ENCODE measurements at places on chromosomes 3 and 15.
A peak's percentile ranks its signal among the peaks of the same experiment; 100 is the strongest.

GRCh38 chr3:24343084-24343783 is 151.4 kb downstream of the THRB start:
- DNase-seq, result peak; percentile 43

DNA sequence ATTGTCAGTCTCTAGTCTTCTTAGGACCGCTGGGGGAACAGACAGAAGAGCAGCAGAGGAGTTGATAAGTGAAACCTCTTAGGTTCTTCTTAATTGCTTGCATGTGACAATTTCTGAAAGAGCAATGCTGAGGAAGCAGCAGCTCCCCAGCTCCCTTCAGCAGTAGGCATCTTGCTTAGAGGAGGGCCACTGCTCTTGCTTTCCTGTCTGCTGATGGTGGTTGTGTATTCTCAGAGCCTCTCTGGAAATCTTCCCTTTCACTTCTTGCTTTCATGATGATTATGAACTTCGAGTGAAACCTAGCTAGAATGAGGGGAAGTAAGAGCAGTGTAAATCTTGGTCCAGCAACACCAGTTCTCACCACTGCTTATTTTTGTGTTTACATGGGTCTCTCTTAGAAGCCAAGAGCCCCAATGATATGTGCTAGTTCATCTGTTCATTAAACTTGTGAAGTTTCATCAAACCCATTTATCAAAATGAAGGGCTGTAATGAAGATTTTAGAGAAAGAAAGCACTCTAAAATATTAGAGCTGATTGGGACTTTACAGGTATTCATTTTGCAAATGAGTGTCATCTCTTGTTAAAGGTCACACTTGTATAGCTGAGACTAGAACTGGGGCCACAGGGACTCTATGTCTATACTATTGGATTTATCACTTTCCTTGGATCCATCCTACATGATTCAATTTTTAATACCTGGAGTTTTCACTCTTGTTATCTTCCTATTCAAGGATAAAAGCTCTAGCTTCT is 246.7 kb downstream of the LPP start:
- no peak for DNase-seq

DNA sequence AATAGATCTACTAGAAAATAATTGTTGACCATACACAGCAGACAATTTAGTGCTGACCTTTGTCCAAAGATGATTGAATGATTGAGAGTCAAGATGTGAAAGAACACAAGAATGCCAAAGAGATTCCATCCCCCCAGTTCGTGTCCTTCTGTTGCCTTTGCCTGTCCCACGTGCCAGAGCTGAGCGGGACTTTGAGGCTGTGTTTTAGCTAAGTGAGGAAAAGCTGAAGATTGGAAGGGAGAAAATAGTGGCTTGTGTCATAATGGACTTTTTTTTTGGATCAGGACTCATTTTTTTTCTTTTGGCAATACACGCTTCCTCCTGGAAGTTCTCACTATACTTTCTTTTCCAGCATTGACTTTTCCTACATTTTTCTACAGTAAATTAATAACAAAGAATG is 206.6 kb upstream of the MDFIC2 start:
- DNase-seq, result no peak

DNA sequence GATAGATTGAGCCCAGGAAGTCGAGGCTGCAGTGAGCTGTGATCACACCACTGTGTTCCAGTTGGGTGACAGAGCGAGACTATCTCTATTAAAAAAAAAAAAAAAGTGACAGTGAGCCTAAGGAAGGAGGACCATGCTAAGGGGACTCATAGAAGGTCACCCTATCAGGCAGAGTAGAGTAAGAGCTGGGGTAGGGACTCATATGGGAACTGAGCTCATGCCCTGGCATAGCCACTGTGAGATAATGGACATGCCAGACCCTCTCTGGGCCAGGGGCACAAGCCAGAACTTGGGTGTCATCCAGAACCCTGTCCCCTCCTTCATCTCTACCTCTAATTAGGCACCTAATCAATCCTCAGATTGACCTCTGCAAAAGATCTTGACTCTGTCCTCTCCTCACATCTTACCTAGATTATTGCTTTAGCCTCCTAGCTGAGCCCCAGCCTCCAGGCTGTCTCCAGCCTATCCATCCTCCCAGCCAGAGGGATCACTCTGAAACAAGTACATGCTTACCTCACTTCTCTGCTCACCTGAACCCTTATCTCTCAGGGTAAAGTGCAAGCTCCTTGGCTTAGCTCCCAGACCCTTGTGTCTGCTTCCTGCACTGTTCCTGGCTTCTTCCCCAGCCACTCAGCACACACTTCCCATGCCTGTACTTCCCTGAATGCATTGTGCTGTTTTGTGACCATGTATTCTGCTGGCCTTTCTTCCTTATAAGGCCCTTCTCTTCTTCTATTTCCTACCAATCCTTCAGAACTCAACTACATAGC is 76.4 kb downstream of the DAPK2 start:
- DNase-seq, result no peak

DNA sequence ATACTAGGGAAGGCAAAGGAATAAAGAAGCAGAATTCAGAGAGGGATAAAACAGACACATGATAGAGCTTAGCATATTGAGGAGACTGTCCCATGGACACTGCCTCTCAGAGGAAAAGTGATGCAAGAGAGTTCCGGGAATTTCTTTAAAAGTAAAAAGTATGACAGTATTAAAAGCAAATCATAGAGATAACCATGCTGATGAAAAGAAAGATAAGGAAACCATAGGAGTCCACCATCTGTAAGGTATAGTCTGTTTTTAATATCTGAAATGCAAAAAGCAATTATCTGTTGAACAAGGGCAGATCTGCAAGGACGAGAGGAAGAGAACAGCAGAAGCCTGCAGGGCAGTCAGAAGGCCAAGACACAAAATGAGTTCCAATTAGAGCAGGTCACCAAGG is 495.9 kb upstream of the GOLIM4 start:
- DNase-seq, result no peak

GRCh38 chr3:165754219-165755007 is 82.8 kb downstream of the BCHE start:
- DNase-seq, result no peak

- no peak for DNase-seq
Measured at GRCh38 chr3:113274425-113275257, 63.3 kb downstream of the BOC start.

- no peak for DNase-seq
Measured at GRCh38 chr15:68655686-68656437, 77.1 kb downstream of the CORO2B start.

GRCh38 chr3:111335512-111336303 is 206.3 kb upstream of the CD96 start:
- DNase-seq, result no peak

DNA sequence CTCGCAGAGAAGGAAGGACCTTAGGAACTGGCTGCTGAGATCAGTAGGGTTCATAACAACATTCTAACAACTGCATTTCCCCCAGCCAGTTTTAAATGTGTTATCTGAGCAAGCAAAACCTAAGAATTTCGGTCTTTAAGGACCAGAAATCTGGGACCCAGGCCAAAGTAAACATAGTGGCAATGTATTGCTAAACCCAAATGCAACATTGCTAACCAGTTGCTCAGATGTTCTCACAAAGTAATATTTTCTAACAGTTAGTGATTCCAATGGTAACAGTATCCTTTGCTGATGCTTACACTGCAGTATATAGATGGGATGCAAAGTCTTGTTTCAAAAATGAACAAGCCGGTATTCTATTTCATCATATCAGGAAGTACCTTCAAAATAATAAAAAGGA is 254.3 kb downstream of the RYR3 start:
- no peak for DNase-seq

GRCh38 chr3:192847941-192848340 is 69.7 kb downstream of the MB21D2 start:
- no peak for DNase-seq

DNA sequence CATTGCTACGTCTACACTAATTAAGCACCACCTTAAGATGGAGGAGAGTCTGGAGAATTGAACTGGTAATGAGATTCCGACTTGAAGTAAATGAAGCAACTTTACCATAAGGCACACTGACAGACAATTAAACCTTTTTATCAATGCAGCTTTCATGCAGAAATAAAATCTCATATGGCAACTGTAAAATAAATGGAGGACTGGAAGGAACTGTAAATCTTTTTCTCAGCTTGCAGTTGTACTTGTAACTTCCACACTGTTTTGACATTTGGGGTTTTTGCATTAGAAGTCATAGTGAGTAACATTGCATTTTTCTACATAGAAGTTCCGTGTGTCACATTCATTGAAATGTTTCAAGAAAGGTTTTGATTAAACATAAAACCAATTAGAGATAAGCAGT is 705.3 kb downstream of the NLGN1 start:
- DNase-seq, result no peak

GRCh38 chr3:133940536-133940935 is 44.9 kb upstream of the RAB6B start:
- no peak for DNase-seq

DNA sequence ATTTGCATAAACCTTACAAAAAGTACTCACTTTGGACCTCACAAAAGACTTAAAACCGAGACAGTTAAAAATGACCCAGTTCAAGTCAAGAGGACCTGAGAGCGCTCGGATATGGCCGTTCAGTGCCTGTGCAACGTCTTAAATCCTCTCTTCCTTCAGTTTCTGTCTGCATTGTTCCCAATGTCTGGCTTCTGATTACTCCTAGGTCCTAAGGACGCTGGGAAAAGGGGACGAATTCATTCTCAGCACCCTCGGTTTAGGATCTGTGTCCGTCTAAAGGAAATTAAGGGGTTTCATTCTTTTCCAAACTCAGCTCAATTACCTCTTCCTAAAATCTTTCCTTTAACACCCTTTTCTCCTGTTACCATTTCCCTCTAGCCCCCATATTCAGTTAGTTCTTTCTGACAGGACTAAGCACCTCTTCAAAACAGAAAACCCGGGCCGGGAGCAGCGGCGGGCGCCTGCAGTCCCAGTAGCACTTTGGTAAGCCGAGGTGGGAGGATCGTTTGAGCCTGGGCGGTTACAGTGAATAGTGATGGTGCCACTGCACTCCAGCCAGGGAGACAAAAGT is 970 bp downstream of the DPPA4 start:
- DNase-seq, result no peak

GRCh38 chr3:141242377-141243092 is 10.9 kb downstream of the PXYLP1 start:
- no peak for DNase-seq

GRCh38 chr15:98650417-98651035 is 2.2 kb downstream of the IGF1R start:
- DNase-seq, result peak; percentile 29

GRCh38 chr3:171274222-171274621 is 186.0 kb downstream of the TNIK start:
- no peak for DNase-seq

GRCh38 chr3:130516645-130517512 is at the start of gene COL6A6:
COL6A6 (plus strand) TSS chr3:130517177; CDS start chr3:130560365, 43,188 bp downstream.
- no peak for DNase-seq

- DNase-seq, result no peak
Measured at GRCh38 chr15:99167201-99167600, 62.3 kb downstream of the SYNM start.

DNA sequence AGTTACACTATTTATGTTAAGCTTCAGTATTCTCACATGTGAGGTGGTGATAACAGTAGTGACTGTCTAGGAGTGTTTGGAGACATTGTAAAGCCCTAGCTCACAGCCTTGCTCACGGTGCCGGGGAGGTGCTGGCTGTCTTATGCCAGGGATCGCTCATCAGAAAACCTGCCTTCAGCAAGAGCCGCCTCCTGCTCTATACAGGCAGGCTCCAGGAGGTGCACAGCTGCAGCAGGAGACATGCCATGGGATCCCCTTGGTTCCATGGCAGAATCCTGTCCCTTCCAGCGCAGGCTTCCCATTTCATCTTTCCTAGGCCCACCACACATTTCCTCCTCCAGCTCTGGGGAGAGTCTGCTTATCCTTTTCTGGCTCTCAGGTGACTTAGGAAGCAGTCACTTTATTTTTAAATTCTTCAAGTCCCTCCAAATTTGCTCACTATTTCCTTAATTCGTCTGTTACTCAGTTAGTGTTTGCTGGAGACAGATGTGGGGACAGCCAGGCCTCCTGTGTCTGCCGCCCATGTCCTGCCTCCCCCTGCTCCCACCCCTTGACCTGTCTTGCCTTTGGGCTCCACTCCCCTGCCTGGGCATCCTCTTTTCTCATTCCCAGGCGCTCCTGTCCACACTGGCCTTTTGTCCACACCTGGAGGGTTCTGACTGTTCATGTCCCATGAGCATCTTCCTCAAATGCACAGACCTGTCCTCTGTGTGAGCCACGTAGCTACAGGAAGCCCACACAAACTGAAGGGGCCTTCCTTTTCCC is 31.7 kb downstream of the SLCO2A1 start:
- DNase-seq, result no peak

DNA sequence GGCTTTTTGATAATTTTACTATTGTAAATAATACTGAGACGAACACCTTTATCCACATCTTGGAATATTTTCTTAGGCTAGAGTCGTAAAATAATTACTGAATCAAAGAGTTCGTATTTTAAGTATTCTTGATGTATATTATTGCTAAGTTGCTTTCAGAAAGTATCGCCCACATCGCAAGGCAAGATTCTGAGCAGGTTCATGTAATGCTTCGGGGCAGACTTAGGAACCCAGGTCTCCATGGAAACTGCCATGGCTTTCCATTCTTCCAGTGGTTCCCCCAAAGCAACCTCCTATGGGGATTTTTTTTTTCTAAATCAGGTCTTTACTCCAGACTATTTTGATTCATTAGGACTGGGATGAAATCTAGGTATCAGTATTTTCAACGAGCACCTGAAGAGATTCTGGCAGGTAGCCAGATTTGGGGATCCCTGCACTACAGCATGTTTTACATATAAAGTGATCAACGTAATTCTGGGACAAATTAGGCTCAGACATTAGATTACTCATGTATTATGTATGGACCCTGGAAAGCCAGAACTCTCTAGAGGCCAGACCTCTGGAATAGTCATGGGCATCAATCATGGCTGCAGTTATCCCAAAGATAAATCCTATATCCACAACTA is 86.5 kb downstream of the B3GNT5 start:
- no peak for DNase-seq

DNA sequence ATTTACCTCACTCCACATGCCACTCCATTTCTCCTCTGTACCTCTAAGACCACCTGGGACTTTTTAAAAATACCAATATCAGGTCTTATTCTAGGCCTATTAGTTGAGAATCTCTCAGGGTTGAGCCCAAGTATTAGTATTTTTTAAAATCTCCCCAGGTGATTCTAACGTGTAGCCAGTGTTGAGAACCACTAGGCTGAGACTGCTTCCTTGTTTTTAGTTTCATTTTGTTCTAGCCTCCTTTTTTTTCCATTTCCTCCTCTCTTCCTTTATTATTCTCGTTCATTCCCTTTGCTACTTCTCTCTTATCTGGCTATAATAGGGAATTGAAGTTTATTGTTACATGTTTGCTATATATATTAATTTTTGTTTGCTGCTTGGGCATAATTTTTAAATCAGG is 217.8 kb upstream of the CD96 start:
- DNase-seq, result peak; percentile 30

DNA sequence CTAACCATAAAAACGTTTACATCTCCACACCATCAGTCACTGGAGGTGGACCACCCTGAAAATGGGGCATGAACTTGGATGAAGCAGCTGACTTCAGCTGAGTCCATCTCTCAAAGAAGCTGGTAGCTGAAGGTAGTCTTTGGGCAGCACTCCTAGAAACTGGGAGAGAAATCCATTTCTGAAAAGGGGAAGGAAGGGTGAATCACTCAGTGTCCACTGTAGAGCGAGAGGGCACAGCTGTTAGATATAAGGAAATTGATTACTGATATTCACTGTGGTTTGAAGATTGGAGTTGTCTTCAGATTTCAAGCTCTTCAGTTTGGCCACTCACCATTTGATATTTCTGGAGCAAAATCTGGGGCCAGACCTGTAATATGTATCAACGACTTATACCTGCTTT is 499.0 kb upstream of the UBE2E2 start:
- peak; percentile 16 for DNase-seq

GRCh38 chr3:6736836-6737629 is 123.9 kb upstream of the GRM7 start:
- DNase-seq, result no peak

GRCh38 chr3:165464736-165465135 is 268.6 kb upstream of the SLITRK3 start:
- DNase-seq, result no peak

Data from OCI-M1 (cell line).